Uterus (tissue), 4 donors: ENCODE measurements at places on chromosomes 2 and 18. TPM values are rescaled to one million over a fixed set of nuclear protein-coding genes. Genes with fewer than 3 reads are reported as not detected.

The CXCR1 gene
- not detected for total RNA-seq

- H3K4me3 ChIP-seq: no peak overlapping the region
- peaks cover 9% of the 10 kb centered on the region for H3K4me1 ChIP-seq
Measured at GRCh38 chr2:6952101-6952500, 34.9 kb downstream of the RNF144A start.

The TUBA3E gene
- total RNA-seq: not detected

GRCh38 chr18:24683925-24684324 lies 223.5 kb downstream of the HRH4 start:
- H3K4me3 ChIP-seq: no peak overlapping the region
- no peak for DNase-seq
- no peaks in the 10 kb centered on the region for H3K27me3 ChIP-seq
- H3K27ac ChIP-seq: no peak overlapping the region
- no peaks in the 10 kb centered on the region for H3K4me1 ChIP-seq

- peak overlapping the region; percentile 24 for H3K27ac ChIP-seq
- no peaks in the 10 kb centered on the region for H3K27me3 ChIP-seq
- no peaks in the 10 kb centered on the region for H3K4me1 ChIP-seq
- no peaks in the 10 kb centered on the region for H3K36me3 ChIP-seq
- no peak overlapping the region for H3K4me3 ChIP-seq
Measured at GRCh38 chr18:75231053-75231406, 20.4 kb downstream of the TSHZ1 start.

The TRIM54 gene
- 0.28 TPM for total RNA-seq

DNA sequence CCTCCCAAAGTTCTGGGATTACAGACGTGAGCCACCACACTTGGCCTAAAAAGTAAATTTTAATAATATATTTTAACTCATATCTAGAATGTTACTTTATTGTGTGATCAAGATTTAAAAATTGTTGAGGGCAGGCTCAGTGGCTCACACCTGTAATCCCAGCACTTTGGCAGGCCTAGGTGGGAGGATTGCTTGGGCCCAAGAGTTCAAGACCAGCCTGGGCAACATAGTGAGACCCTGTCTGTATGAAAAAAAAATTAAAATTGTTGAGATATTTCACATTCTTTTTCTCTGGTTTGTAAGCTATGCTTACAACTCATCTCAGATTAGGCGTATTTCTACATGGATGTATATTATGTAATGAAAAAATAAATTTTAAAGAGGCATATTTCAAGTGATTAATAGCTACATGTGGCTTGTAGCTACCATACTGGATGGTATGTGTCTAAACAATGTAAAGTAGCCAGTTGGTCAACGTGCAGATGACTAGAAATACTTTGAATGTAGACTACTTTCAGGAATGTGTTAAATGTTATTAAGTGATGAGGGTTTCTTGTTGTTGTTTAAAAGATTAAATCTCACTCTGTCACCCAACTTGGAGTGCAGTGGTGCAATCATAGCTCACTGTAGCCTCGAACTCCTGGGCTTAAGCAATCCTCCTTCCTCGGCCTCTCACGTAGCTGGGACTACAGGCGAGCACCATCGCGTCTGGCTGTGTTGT lies 5.9 kb downstream of the RAB10 start:
- H3K4me1 ChIP-seq: peaks cover 8% of the 10 kb centered on the region
- no peak for DNase-seq
- no peak overlapping the region for H3K27ac ChIP-seq
- no peaks in the 10 kb centered on the region for H3K27me3 ChIP-seq

- no peak overlapping the region for H3K27ac ChIP-seq
- H3K27me3 ChIP-seq: no peaks in the 10 kb centered on the region
- no peaks in the 10 kb centered on the region for H3K4me1 ChIP-seq
- DNase-seq: no peak
- no peaks in the 10 kb centered on the region for H3K36me3 ChIP-seq
Measured at GRCh38 chr2:67851956-67852824, 210.6 kb downstream of the C1D start.

The SPP2 gene
- 1.3 TPM for total RNA-seq

The RPL37A gene
- 2,917 TPM for total RNA-seq

DNA sequence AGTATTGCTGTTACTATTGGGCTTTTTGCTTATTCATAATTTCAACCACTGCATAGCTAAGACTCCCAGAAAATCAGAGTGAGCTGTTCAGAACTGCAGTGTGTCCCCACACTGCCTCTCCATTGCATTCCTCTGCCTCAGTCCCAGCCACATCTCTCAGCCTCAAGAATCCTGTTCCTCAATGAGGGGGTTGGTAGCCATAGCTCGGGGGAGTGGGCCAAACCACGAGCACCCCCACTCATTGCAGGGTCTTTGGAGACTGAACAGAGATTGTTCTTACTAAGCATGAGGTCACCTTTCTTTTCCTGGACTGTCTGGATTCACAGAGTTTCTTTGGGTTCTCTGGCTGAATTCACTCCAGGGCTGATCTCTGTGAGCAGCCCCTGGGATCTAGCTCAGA lies 161.1 kb downstream of the GFPT1 start:
- DNase-seq: no peak
- H3K27ac ChIP-seq: no peak overlapping the region
- H3K27me3 ChIP-seq: no peaks in the 10 kb centered on the region
- peaks cover 4% of the 10 kb centered on the region for H3K4me1 ChIP-seq
- H3K4me3 ChIP-seq: no peak overlapping the region

The NR4A2 gene
- 5.5 TPM for total RNA-seq

GRCh38 chr2:200147371-200147770 lies 159.1 kb upstream of the SPATS2L start:
- no peaks in the 10 kb centered on the region for H3K4me1 ChIP-seq
- H3K27me3 ChIP-seq: no peaks in the 10 kb centered on the region
- no peak overlapping the region for H3K27ac ChIP-seq
- H3K36me3 ChIP-seq: no peaks in the 10 kb centered on the region

DNA sequence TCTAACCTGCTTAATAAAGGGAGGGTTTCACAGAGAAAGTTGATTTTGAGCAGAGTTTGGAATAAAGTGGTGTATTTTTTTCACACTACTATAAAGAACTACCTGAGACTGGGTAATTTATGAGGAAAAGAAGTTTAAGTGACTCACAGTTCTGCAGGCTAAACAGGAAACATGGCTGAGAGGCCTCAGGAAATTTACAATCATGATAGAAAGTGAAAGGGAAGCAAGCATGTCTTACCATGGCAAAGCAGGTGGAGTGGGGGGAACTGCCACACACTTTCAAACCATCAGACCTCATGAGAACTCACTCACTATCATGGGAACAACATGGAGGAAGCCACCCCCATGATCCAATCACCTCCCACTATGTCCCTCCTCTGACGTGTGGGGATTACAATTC lies 546.7 kb downstream of the EPHA4 start:
- no peak overlapping the region for H3K4me3 ChIP-seq
- H3K36me3 ChIP-seq: no peaks in the 10 kb centered on the region
- H3K27ac ChIP-seq: no peak overlapping the region
- H3K4me1 ChIP-seq: no peaks in the 10 kb centered on the region

- H3K36me3 ChIP-seq: no peaks in the 10 kb centered on the region
- no peak for DNase-seq
- no peak overlapping the region for H3K27ac ChIP-seq
- H3K4me3 ChIP-seq: no peak overlapping the region
Measured at GRCh38 chr18:80254971-80255500, 7.7 kb upstream of the PARD6G start.

GRCh38 chr18:79916546-79917168 lies 34.8 kb downstream of the SLC66A2 start:
- no peaks in the 10 kb centered on the region for H3K27me3 ChIP-seq
- H3K27ac ChIP-seq: no peak overlapping the region
- no peak for DNase-seq

GRCh38 chr2:119338826-119339561 lies 27.6 kb downstream of the C2orf76 start:
- H3K4me3 ChIP-seq: no peak overlapping the region
- no peaks in the 10 kb centered on the region for H3K36me3 ChIP-seq

GRCh38 chr18:63298400-63299365 lies 20.9 kb downstream of the BCL2 start:
- H3K27ac ChIP-seq: peak overlapping the region; percentile 11
- no peaks in the 10 kb centered on the region for H3K36me3 ChIP-seq
- DNase-seq: no peak
- no peaks in the 10 kb centered on the region for H3K27me3 ChIP-seq
- no peak overlapping the region for H3K4me3 ChIP-seq

- H3K4me3 ChIP-seq: no peak overlapping the region
- H3K4me1 ChIP-seq: no peaks in the 10 kb centered on the region
- no peak overlapping the region for H3K27ac ChIP-seq
- no peak for DNase-seq
- no peaks in the 10 kb centered on the region for H3K36me3 ChIP-seq
Measured at GRCh38 chr2:154882725-154883124, 184.2 kb downstream of the KCNJ3 start.

DNA sequence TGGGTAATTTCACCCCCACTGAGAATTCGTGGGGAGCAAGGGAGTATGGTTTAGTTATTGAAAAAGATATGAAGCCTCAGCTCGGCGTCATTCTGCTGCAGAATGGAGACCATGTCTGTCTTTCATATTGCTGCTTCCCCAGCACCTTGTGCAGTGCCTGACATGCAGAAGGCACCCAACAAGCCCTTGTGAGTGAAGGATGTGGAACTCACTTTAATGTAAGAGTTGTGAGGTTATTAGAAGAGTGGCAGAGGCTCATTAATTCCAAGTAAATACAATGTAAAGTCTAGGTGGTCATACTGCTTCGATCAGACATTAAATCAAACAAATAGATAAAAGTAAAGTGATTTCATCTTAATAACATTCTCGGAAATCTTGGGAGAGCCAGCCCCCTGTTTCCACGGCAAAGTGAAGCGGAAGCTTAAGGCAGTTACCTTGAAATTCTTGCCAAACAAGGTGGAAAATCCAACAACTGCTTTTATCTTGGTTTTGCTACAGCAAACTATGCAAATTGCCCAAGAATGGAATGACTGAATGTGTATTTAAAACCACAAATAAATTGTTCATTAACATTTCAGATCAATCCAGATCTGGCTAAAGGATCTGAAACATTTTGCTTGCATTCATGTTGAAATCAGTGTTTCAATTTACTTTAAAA lies 9.6 kb downstream of the CFAP221 start:
- no peak overlapping the region for H3K4me3 ChIP-seq
- H3K4me1 ChIP-seq: no peaks in the 10 kb centered on the region
- H3K27ac ChIP-seq: no peak overlapping the region
- no peaks in the 10 kb centered on the region for H3K36me3 ChIP-seq
- H3K27me3 ChIP-seq: no peaks in the 10 kb centered on the region

GRCh38 chr18:54360406-54360805 lies 2.7 kb downstream of the C18orf54 start:
- H3K27me3 ChIP-seq: no peaks in the 10 kb centered on the region
- no peaks in the 10 kb centered on the region for H3K4me1 ChIP-seq
- DNase-seq: no peak
- H3K27ac ChIP-seq: no peak overlapping the region
- H3K36me3 ChIP-seq: no peaks in the 10 kb centered on the region

- DNase-seq: no peak
- H3K27ac ChIP-seq: no peak overlapping the region
- no peaks in the 10 kb centered on the region for H3K36me3 ChIP-seq
- no peak overlapping the region for H3K4me3 ChIP-seq
- H3K27me3 ChIP-seq: no peaks in the 10 kb centered on the region
Measured at GRCh38 chr2:109110170-109110569, 18.8 kb upstream of the SH3RF3 start.

- no peaks in the 10 kb centered on the region for H3K27me3 ChIP-seq
- H3K4me3 ChIP-seq: no peak overlapping the region
- no peak for DNase-seq
- no peaks in the 10 kb centered on the region for H3K36me3 ChIP-seq
Measured at GRCh38 chr2:230557065-230557464, 141.1 kb downstream of the SP100 start.

DNA sequence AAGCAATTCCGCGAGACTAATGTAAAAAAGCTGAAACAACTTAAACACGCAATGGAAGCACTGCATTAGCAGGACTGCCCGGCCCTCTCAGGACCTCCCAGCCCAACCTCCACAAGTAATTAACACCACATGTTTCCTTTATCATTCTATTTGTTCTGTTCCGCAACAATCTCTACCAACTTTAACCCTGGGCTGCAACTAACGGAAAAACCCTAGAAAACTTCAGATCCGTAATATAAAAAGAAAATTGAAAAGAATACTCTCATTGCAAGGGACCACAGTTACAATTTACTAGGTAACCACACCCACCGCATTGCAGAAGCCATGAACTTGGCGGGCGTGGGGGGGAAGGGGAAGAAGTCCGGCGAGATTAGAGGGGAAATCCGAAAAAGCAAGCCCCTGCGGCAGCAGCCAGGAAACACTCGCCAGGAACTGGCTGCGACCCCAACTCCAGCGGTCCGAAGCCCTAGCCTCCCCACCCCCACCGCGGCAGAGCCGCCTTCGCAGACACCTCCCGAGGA lies 1.2 kb downstream of the EPB41L3 start:
- peak overlapping the region; percentile 68 for H3K27ac ChIP-seq
- H3K4me3 ChIP-seq: peak overlapping the region; percentile 22
- H3K36me3 ChIP-seq: no peaks in the 10 kb centered on the region
- H3K27me3 ChIP-seq: no peaks in the 10 kb centered on the region
- no peak for DNase-seq

DNA sequence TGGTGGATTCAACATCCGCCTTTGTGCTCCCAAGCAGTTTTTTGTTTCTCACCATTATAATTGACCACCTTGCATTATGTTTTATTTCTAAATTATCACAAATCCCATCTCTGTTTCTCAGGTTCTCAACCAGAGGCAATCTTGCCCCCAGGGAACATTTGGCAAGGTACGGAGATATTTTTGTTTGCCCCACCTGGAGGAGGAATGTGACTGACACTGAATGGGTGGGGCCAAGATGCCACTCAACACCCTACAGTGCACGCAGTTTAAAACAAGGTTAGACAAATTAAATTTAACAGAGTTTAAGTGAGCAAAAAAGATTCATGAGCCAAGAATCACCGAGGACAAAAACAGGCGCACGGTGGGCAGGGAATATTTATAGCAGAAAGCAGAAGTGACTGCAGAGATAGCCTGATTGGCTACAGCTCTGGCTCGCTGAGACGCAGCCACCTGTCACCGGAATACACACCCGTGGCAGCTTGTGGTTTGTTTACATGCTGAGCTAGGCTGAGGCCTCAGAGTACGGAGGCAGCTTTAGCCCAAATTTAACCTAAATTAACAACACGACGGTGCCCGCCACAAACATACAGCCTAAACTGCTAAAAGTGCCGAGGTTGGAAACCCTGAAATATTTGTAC lies 150.0 kb upstream of the ALKAL2 start:
- H3K4me3 ChIP-seq: no peak overlapping the region
- no peak overlapping the region for H3K27ac ChIP-seq
- no peaks in the 10 kb centered on the region for H3K4me1 ChIP-seq

- no peaks in the 10 kb centered on the region for H3K4me1 ChIP-seq
- no peak for DNase-seq
- no peak overlapping the region for H3K4me3 ChIP-seq
- H3K36me3 ChIP-seq: no peaks in the 10 kb centered on the region
- H3K27me3 ChIP-seq: no peaks in the 10 kb centered on the region
Measured at GRCh38 chr18:35413163-35413511, 36.0 kb upstream of the ZNF396 start.

The ARHGAP25 gene
- 11.4 TPM for total RNA-seq

- H3K27me3 ChIP-seq: no peaks in the 10 kb centered on the region
- no peak for DNase-seq
- H3K4me3 ChIP-seq: no peak overlapping the region
- H3K4me1 ChIP-seq: no peaks in the 10 kb centered on the region
Measured at GRCh38 chr18:49023271-49023937, 72.6 kb upstream of the SMAD7 start.

GRCh38 chr18:24600076-24600654 lies 139.7 kb downstream of the HRH4 start:
- H3K36me3 ChIP-seq: no peaks in the 10 kb centered on the region
- no peak overlapping the region for H3K4me3 ChIP-seq
- H3K4me1 ChIP-seq: no peaks in the 10 kb centered on the region
- no peak for DNase-seq
- H3K27ac ChIP-seq: no peak overlapping the region
